ENCODE measurements at places on chromosomes 12 and 14.

- ATAC-seq: no peak
Measured at GRCh38 chr12:19967431-19967830, 400.9 kb upstream of the PDE3A start.

DNA sequence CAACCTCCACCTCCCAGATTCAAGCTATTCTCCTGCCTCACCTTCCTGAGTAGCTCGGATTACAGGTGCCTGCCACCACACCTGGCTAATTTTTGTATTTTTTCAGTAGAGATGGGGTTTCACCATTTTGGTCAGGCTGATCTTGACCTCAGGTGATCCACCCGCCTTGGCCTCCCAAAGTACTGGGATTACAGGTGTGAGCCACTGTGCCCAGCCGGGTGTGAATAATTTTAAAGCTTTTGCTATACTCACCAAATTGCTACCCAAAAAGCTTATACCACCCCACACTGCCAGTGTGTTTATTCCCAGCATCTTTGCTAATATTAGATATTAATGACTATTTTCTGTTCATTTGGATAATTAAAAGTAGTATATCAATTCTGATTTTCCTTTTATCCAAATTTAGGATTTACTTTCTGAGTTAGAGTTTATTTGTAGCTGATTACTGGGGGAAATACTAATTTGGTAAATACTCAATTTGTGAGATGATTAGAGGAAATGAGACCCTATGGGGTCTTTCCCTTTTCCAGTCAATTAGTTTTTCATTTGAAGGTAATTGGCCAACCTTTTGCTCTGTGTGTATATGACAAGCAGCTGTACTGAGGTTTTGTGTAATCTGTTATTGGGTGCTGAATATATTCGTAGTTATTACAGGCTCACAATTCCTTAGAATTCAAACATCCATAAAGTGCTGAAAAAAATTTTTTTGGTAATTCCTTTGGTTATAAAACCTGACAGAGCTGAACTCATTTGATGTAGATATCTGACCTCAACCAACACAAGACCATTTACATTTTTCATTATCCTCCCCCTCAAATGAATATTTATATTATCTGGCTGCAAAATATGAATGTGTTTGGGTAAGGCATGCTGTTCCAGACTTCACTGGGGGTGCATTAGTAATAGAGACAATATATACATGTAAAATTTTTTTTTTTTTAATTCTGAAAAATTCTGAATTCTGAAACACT lies 73.6 kb downstream of the ANO6 start:
- ATAC-seq: no peak

DNA sequence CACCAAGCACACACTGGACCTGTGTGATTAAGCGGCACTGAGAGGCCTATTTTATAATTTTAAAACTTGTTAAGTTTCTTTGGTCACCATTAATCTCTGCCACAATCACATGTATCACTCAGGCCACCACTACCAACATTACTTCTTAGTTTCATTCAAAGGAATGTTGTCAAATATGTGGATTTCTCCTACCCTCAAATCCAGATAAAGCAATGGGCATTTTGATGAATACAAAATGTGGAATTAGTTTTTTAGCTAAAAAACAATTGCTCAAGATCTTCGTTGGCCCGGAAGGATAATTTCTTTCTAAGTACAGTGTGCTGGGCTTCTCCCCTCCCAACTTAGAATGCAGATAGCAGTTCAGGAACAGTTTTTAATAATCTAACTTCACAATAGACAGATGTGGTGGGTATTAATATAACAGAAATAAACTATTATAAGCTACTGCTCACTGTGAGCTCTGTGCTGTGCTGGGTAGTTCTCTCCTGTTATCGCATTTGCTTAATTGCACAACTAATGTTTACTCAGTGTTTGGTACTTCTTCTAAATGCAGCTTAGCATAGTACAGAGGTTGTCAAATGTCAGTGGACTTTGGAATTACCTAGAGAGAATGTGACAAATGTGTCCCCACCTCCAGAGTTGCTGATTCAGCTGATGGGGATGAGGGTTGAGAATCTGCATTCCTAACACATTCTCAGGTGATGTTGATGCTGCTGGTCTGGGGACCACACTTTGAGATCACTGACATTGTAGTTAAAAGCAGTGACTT lies 266.7 kb upstream of the AMIGO2 start:
- ATAC-seq: no peak

DNA sequence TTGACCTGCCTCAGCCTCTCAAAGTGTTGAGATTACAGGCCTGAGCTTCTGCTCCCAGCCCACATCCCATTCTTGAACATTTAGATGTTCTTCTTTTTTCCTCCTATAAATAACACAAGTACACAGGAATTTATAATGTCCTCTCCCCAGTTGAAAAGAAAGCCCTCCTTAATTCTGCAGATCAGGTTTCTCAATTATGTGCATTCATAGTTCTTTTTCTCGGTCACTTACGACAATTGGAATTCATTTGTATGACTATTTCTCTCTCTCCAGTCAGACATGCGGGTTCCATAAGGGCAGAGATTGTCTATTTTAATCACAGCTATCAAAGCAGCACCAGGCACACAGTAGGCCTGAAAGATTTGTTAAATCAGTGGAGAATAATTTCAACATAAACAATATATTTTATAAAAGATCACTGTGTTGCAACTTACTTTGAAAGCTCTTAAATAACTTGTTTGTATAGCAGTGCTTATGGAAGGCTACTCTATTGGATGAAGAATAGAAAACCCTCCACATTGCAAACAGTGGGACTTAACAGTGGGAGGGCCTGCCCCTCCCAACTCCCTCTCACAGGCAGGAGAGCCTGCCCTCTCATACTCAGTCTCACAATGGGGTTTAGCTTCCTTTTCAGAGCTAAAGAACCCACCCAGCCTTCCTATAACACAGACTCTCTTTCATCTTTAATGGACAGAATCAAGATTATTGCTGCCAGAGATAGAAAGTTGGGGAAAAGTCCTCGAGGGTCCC lies 84.1 kb upstream of the TRAF3 start:
- ATAC-seq: no peak

GRCh38 chr12:131867471-131867870 lies 27.0 kb upstream of the ULK1 start:
- no peak for ATAC-seq

- ATAC-seq: no peak
Measured at GRCh38 chr12:21608196-21608595, 3.5 kb upstream of the GYS2 start.

- no peak for ATAC-seq
Measured at GRCh38 chr14:74619672-74620131, 7.7 kb upstream of the LTBP2 start.

DNA sequence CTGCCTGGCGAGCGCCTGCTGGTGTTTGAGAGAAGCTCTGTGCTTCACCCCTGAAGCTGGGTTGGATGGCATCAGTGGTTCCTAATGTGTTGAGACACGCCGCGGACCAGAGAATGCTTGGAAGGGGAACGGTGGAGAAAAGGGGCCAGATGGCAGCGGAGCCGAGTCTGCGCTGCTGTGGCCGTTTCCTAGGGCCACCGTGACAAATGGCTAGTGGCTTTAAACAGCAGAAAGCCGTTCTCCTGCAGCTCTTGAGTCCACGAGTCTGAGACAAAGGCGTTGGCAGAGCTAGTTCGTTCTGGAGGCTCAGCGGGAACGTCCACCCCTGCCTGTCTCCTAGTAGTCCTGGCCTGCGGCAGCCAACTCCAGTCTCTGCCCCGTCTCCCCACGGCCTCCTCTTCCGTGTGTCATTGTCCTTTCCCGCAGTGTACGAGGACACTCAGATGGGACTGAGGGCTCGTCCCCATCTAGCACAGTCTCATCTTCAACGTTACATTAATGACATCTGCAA lies 103.6 kb downstream of the ADGRD1 start:
- ATAC-seq: no peak

DNA sequence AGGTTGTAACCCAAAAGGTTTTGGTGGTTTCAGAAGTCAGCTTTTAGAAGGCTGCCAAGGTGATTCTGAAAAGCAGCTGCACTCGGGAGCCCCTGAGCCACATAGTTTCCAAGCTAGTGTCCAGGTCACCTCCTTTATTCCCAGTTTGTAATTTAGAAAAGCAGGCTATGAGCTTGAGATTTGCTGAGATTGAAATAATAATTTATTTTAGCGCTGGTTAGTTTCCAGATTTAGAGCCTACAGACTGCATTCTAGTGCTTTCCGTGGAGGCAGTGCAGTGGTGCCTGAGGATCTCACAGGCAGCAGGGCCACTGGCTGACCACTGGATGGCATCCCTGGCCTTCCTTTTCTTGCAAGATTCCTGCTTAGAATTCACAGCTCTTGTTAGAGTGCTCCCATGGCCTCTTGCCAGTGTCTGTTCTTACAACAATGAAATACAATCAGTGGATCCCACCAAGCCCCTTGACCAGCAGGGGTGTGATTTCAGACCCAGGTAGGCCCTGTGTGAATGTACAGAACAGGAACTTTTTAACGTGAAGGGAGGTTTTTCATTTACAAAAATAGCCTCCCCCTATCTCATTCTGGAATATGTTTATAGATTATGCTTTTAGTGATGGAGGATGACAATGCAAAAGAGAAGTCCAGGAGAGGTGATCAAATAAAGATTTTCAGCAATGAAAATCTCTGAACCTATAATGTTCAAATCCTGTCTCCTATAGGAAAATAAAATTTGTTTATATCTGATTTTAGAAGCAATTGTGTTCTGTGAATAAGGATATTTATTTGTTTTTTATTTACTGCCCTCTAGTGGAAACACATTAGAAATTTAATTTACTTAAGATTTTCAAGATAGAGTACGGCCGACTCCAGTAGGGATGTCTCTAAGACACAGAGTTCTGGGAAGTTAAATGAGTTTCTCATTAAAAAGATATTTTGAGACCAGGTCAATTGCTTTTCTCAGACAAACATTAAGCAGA lies 362.1 kb upstream of the STXBP6 start:
- no peak for ATAC-seq

DNA sequence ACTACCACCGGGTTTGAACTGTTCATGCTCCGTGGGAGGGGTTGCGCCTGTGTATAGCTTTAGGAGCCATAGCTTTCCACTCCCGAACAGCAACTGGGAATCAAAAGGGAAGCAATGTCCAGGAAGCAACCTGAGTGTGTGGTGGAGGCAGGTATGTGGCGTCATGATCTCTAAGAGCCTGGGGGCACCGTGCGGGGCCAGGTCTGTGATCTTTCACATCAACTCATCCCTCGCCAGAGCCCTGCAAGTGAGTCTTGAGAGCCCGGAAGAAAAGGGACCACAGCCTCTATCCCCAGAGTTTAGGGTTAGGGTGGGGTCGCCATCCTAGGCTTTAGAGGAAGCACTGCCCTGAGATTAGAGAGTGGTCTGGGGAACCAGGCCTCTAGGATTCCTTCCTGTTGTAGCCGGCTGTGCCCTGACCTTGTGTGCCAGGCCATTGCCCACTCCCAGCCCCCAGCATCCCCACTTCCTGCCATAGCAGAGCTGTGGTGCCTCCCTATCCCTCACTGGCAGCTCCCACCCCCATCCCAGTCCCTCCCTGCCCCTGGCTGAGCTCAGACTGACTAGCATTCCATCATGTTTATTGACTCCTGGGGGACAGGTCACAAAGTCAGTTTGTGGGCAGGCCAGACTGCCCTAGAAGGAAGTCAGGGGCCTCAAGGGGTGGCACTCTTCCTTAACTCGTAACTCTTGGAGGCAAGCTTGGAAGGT lies 745 bp upstream of the ADCY4 start:
- no peak for ATAC-seq

GRCh38 chr12:95700316-95700785 lies 90.2 kb downstream of the NTN4 start:
- peak; percentile 20 for ATAC-seq

- ATAC-seq: peak; percentile 94
Measured at GRCh38 chr14:64549791-64550620, at the start of gene PPP1R36. PPP1R36 (plus strand) TSS chr14:64549961; CDS start chr14:64549998, 37 bp downstream.

GRCh38 chr14:55684956-55685584 lies 105.1 kb downstream of the KTN1 start:
- ATAC-seq: no peak

GRCh38 chr12:98513379-98514322 lies 1.7 kb upstream of the TMPO start:
- ATAC-seq: no peak

GRCh38 chr12:31017535-31017934 lies 56.1 kb upstream of the DDX11 start:
- no peak for ATAC-seq

DNA sequence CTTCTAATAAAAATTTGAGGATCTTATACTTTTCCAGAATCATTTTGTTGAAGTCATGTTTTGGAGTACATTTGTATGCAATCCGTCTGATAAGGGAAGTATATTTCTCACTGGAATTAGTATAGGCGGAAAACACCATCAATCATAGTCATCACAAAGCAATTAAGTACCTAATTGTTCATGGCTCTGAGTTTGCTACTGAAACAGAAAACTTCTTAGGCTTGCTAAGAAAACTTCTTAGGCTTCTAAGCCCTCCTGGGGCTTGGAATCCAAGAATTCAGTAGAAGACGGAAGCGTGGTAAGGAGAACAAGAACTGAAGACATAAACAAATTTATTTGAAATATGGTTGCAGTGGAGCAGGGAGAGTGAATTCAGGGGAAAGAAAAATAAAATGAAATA lies 636.3 kb downstream of the DIO2 start:
- ATAC-seq: no peak

GRCh38 chr12:13561923-13562322 lies 365.4 kb downstream of the EMP1 start:
- no peak for ATAC-seq

GRCh38 chr12:84976133-84976532 lies 59.9 kb downstream of the TSPAN19 start:
- ATAC-seq: no peak

- peak; percentile 65 for ATAC-seq
Measured at GRCh38 chr12:32273063-32273522, 126.3 kb upstream of the FGD4 start.

GRCh38 chr12:9615420-9616136 lies 7.9 kb upstream of the KLRB1 start:
- peak; percentile 53 for ATAC-seq

- ATAC-seq: no peak
Measured at GRCh38 chr12:105978686-105979085, 160.1 kb downstream of the NUAK1 start.

DNA sequence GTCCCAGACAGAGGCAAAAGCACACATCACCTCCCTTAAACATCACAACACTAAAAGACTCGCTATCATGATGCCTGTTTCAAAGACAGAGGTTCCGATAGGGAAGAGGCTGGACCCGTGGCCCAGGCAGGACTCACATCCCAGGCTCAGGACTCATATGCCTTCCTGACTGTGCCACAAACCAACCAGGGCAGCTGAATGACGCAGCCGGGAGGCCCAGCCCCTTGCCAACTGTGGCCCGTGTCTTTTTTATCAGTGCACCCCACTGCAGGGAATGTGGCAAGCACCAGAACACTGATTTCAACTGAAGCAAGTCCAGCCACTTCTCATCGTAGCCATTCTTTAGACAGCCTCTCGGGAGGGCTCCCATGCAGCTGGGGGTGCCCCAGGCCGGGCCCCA lies 132.3 kb downstream of the KSR2 start:
- no peak for ATAC-seq

DNA sequence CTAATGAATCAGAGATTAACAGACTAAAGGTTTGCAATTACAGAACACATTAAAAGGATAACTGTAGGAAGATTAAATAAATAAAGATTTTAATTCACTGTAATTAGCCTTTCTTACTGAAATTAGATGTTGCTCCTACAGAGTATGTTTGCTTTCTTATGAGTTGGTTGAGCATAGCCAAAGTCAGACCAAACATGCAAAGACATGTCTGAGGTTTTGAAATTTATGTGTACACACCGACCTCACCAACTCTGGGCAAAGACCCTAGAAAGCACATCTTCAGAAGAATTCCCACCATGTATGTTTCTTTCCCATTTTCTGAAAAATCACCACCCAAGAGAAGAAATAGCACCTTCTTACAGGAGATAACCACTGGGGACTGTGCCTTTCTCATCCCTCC lies 159.2 kb downstream of the PAX9 start:
- ATAC-seq: no peak

All from activated CD4-positive, CD25-positive, alpha-beta regulatory T cell treated with anti-CD3 and anti-CD28 coated beads, Interleukin-2, amount 50 U/mL, for 24 hours (primary cell).